ENCODE measurements at places on chromosomes 13 and 19. TPM values are rescaled to one million over a fixed set of nuclear protein-coding genes. Genes with fewer than 3 reads are reported as not detected.
A peak's percentile ranks its signal among the peaks of the same experiment; 100 is the strongest.

The ZNF497 gene
- 5.1 TPM for total RNA-seq

The TYROBP gene
- total RNA-seq: not detected

The MCEMP1 gene
- not detected for total RNA-seq

The S1PR4 gene
- not detected for total RNA-seq

The NLRP11 gene
- total RNA-seq: 2.4 TPM

The IGFL3 gene
- 3.3 TPM for total RNA-seq

DNA sequence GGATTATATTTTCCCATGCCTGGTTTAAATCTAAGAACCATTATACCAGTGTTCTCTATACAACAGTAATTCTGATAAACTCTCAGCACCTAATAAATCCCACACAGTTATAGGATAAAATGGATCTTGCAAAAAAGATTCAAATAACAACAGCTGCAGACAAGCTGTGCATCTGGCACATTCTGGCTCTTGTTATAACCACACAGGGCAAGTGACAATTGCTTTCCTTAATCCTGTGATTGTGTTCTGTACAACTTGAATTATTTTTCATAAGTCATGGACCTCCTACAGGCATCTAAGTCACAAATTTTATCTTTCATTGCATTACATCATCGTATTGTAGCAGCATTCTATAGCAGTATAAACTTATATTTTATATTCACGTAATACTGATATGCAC, 948.3 kb downstream of the SLITRK1 start:
- no peak for DNase-seq

- DNase-seq: no peak
Observed at GRCh38 chr19:4391306-4391693, 9.0 kb downstream of the SH3GL1 start.

- DNase-seq: no peak
Observed at GRCh38 chr13:114324334-114324733, 10.0 kb downstream of the CHAMP1 start.

GRCh38 chr13:20719783-20720182, 16.3 kb downstream of the IL17D start:
- DNase-seq: no peak

- peak; percentile 58 for DNase-seq
Observed at GRCh38 chr19:996051-996838, 4.0 kb upstream of the GRIN3B start.

GRCh38 chr19:1412995-1413800, 5.8 kb downstream of the DAZAP1 start:
- DNase-seq: no peak

DNA sequence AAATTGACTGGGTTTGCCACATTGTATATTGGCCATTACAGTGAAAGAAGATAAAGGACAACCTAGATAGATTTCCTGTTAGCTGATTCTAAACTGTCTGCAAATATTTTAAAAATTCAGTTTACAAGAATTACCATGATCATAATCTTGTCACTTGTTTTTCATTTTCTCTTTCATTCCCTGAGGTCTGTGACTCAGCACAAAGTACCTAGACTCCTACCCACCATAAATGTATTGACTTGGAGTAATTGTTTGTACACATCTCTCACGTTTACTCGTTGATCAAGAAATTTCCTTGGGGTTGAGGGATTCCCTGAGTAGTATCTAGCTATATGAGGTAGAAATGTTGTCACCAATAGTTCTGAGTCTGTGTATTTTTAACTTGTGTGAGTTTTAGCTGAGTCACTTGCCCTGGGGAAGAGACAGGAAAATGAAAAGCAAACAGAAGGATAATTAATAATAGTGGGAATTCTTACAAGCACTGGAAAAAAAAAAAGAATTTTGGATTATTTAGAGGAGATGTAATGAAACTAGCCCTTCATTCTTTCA, 299.2 kb upstream of the DACH1 start:
- no peak for DNase-seq

DNA sequence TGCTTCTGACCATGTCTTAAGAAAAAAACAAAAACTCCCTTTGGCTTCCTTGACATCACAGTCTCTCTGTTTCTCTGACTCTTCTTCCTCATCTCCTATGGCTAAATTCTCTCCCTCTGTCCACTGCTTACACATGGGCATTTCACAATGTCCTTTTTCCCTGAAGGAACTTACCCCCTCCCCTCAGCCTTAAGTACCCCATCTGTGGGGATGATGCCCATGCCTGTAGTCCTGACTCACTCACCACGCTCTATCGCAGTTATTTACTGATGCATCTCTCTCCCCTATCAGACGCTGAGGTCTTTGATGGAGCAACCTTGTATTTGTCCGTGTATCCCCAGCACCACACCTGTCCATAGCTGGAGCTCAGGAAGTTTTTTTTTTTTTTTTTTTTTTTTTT, 32.4 kb downstream of the ACTN4 start:
- DNase-seq: no peak

- no peak for DNase-seq
Observed at GRCh38 chr19:34397853-34398252, 6.3 kb upstream of the PDCD2L start.

DNA sequence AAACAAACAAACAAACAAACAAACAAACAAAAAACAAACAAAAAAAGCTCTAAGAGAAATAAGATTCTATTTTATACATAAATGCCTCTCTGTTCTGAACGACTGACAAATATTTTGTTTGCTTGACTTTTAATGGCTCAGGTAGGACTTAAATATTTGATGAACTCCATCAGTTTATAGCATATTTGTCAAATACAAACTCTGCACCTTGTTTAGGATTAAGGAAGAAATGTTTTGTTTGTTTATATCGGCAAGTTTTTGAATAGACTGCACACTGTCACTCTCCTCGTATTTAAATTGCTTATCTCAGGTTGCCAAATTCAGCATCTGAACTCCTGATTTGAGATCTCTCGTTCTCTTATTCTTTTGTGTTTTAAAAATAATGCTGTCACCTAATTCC, 1499.7 kb upstream of the SLC10A2 start:
- DNase-seq: no peak

DNA sequence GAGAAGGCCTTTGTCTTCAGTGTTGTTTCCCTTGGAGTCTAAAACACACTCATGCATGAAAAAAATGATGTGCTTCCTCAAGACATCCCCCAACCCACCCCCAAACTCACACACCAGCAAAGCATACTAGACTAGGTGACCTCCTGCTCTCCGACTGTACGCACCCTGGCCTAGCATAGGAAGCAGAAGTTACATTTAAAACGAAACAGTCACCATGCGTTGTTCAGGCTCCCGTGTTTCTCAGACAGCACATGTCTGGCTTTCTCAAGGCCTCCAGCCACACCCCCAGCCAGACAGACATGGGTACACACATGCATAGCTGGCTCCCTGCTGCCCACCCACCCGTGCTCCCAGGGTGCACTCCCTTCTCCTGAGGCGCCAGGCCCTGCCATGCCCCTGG, 28.7 kb upstream of the C1QTNF9 start:
- no peak for DNase-seq

DNA sequence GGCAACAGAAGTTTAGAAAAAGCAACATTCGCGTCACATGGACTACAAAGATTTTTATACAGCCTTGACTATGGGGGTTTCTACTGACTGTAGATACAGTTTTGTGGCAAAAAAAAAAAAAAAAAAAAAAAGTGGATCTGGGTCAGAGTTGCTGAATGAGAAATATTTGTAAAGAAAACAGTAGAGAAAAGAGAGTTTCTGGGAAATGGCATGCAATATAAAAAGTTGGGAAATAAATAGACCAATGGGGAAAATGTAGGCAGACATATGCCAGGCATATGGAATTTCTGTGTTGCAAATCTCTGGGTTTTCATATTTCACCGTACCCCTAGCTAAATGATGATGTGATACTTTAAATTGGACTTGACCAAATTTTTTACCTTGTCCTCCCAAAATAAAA, 315.3 kb downstream of the EFNB2 start:
- DNase-seq: no peak

DNA sequence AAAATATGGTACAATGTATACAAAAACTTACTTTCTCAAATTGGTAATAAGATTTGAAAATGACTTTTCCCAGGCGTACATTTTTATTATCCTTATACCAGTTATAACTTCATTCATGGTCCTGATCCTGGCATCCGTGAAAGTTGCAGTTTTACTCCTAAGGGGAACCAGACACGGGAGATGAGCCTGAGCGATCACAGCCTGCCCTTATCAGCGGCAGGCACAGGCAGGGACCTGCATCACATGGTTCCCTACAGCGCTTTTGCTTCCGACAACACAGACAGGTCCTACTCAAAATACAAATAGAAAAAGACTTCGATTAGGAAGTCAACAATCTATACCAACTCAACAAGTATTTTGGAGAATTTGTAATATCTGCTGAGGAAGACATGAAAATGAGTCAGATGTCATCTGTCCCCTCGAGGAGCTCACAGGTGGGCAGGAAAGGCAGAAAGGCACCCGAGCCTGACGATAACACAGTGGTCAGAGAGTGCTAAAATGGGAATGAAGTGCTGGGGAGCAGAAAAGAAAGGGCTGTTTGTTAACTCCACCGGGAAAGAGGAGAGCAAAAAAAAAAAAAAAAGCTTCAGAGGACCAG, 93.4 kb downstream of the ABCC4 start:
- no peak for DNase-seq

- DNase-seq: no peak
Observed at GRCh38 chr13:108680011-108680410, 50.6 kb downstream of the MYO16 start.
